NCI-H187 treated with DMSO at 0.1 percent for 48 hours (cell line): ENCODE measurements at places on chromosomes 6 and 20.

DNA sequence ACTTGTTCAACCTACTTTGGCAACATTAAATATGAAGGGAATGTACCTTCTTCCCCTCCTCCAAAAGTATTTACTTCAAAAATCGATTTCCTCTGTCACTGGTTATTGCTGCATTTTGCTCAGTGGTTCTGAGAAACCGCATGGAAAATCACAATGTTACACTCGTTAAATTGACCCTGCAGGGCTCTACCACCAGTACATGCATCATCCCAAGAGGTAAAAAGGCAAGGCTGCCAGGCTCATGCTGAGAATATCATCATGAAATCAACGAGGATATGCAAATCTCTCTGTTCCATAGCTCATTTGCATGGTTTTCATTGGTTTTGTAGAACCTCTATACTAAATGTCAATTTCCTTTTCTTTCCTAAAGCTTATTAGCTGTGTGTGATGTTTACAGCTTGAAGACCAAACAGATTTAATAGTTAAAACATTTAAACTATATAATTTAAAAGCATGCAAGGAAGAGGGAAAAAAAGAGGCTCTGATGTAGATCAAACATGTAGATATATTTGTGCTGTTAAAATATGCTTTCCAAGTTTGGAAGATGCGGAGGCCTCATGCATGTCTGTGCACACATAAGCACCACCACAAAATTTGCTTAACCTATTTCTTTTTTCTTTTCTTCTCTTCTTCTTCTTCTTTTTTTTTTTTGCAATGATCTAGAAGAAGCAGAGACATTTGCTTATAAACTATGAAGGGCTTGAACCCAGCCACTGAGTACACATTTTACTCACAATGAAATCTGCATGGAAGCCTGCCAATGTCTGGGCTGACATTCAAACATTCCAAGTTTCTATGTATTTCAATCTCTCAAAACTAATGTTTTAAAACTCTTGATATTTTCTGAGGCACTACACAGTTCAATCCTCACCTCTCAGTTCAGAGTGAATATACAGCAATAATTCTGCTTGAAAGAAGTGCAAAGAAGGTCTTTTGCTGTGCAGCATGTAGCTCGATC lies 194.0 kb downstream of the GMPR start:
- no peak for DNase-seq

DNA sequence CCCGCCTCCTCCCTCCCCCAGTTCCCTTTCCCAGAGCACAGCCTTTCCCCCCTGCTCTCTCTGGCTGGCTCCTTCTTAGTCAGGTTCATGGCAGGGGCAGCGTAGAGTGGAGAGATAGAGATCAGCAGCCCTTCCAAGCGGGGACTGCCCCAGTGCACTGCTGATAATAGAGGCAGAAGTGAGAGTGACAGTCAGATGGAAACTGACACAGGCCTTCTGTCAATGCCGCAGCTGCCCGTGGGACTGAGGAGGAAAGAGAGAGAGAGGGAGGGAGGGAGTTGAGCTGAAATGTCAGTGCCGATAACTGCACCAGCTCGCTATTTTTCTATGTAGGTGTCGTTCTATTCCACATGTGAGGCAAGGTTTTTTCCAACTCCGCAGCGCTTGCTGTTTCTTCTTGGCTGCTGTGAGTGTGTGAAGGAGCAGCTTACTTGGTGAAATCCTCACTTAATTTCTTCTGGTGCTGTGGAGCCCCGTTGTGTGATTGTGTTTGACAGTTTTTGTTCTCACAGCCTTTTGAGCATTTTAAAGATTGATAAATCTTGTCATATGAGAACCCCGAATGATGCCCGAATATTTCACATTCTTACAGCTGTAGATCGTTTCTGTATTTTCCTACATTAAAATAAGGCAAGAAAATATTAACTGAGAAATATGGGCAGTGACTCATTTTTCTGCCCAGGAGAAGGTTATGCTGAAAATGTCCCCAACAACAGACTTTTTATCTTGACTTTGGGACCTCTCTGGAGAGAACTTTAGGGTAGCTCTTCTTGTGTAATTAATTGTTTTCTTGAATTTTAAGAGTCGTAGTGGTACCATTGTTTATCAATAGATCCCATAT lies 386.4 kb upstream of the MMS22L start:
- no peak for DNase-seq

DNA sequence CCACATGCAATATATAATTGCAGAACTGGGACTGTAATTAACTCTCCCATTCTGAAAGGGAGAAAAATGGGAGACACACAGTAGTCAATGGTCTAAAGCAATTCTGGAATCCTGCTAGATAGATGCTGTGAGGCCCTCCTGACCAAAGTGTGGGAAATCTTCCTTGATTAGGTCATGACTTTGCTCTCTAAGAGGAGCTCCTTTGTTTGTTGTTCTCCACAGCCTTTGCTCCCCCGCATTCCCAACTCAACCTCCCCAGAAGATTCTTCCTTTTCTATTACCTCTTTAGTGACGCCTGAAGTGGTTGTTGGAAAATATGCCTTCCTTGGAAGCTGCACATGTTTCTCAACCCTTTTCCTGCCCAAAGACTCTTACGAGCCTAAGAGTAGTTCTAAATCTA lies 28.8 kb upstream of the LIN28B start:
- DNase-seq, result no peak

DNA sequence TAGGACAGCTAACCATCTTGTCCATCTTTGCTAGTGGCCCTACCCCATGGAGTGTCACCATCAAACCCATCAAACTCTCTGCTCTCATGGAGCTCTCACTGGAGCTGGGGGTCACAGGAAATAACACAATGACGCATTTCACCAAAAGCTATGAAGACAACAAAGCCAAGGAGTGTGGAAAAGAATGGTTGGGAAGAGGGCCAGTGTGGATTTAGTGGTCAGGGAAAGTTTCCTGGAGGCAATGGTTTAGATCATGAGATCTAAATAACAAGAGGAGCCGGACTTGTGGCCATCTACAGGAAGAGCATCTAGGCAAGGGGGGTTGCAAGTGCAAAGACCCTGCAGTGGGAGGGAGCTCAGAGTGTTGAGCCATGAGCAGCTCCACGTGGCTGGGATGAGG lies 189.5 kb downstream of the BMP7 start:
- no peak for DNase-seq

DNA sequence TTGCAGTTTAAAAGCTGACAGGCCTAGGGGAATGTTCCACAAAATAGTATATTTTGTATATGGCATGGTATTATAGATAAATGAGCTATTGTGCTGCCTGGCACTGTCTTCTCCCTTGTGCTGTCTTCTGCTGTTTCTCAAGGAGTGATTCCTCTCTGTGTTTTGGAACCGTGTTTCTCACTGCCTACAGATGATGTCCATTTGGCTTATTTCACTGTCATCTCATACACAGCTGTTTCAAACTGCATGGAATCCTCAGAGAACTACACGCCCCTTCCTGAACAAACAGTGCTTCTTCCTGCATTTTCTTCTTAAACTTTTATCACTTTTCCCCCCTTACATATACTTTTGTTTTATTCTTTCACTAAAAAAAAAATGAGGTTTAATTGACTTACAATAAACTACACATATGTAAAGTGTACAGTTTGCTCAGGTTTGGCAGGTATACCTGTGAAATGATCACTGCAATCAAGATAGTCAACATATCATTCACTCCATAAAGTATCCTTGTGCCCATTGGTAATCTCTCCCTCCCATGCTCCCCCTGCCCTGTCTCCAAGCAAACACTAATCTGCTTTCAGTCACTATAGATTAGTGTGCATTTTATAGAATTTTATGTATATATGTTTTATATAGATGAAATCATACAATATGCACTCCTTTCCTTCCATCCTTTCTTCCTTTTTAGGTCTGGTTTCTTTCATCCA lies 43.0 kb downstream of the CBFA2T2 start:
- DNase-seq, result no peak

DNA sequence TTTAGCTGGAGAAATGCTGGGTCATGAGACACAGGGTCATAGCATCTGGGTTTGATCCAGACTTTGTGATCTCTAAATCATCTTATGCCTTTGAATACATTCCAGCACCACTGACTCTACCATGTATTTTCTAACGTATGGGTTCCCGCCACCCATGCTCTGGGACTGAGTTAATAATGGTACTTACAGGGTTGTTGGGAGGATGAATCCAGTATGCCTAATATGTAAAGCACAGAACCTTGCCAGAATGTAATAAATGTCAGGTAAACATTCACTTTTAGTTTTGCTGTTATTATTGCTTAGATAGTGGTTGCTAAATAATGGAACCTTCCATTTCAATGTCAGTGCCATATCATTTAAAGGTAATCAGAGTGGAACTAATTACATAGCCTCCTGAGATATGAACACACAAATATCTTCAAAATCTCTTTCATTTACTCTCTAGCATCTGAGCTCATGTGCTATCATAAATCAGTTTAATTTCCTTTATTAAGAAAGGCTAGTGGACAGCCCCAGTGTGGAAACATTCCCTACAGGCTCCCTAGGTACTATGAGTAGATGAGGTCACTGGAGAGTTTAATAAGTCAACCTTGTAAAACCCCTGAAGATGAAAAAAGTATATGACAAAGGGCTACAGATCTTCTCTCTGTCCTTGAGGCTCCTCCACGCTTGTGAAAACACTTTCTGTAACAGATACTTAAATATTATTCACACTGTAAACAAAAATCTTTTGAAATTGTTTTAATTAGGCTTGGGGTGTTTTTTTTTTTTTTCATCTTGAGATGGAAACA lies 226.6 kb downstream of the ALDH8A1 start:
- DNase-seq, result no peak

- no peak for DNase-seq
These were observed 14.4 kb upstream of the GSTA4 start for GRCh38 chr6:53009511-53009910.

DNA sequence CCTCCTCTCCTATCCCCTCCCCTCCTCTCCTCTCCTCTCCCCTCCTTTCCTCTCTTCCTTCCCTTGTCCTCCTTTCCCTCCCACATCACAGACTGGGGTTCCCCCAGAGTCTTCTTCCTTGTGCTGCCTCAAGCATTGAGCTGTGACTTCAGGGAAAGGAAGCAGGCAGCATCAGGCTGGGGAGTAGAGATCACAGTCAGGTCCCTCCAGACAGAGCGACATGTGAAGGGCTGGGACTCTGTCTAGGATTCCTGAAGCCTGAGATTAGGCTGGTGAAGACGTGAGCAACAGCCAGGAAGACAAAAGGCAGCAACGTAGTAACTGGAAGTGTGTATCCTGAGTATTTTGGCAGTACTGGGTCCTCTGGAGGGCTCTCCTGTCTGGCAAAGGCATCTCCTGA lies 265.4 kb upstream of the SUPT3H start:
- DNase-seq, result no peak

DNA sequence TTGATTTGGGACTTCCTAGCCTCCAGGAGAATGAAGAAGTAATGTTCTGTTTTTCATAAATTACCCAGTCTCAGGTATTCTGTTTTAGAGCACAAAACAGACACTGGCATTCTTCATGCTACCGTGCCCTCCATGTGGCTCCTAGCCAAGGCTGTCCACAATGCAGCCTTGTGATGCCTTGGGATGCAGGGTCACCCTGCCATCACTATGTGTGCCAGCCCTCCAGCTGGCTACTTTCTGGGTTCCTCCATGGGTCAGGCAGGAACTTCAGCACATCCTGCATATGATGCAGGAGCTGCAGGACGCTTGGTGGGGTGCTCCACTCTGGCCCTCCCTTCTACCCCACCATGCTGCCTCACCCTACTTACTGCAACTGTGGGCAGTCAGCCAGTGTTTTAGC lies 38.0 kb upstream of the FAM50B start:
- no peak for DNase-seq

GRCh38 chr20:55641497-55641896 lies 363.8 kb downstream of the CBLN4 start:
- DNase-seq, result no peak

- no peak for DNase-seq
These were observed 1341.0 kb upstream of the EYS start for GRCh38 chr6:67047996-67048395.

- DNase-seq, result no peak
These were observed 502.1 kb upstream of the MAP3K7 start for GRCh38 chr6:91088976-91089375.

DNA sequence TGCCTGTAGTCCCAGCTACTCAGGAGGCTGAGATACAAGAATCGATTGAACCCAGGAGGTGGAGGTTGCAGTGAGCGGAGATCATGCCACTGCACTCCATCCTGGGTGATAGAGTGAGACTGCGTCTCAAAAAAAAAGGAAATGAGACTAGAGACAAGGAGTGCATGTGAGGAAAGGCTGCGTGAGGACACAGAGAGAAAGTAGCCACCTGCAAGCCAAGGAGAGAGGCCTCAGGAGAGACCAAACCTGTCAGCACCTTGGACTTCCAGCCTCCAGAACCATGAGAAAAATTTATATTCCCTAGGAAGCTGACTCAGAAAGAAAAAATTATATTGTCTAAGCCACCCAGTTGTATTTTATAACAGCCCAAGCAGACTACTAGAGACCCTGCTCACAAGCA lies 7.4 kb upstream of the BEND3 start:
- DNase-seq, result no peak

DNA sequence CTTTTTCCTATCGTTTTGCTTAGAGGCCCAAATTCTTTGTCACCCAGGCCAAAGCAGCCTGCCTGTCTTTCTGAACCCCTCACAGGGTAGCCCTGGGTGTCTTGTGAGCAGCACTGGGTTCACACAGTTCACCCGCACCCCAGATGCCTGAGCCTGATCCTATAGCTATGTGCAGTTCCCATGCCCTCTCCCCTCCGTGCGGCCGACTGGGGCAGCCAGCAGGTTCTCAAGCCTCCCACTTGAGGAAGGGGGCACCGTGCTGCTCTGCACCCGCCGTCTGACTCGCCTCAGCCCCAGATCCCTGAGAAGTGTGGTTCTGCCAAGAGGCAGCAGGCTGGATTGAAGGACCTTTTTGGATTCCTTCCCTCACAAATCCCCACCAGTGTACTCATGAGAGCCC lies 89.0 kb downstream of the PSMB1 start:
- DNase-seq, result no peak

DNA sequence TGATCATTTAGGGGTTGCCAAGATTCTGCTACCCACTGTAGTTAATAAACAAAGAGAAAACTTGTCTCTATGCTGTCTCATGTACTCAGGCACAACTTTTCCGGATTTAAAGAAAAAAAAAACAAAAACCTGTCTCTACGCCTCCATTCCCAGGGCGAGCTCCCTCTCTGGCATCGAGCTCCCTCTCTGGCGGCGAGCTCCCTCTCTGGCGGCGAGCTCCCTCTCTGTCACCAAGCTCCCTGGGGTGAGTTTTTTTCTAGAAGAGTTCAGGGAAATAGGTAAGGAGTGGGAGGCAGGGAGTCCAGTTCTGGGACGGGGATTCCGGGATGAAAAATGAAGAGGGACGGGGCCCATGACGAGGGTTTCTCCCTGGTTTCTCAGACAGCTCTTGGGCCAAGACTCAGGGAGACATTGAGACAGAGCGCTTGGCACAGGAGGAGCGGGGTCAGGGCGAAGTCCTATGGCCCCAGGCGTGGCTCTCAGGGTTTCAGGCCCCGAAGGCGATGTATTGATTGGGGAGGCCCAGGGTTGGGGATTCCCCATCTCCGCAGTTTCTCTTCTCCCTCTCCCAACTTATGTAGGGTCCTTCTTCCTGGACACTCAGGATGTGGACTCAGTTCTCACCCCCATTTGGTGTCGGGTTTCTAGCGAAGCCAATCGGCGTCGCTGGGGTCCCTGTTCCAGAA lies 16.5 kb upstream of the HLA-A start:
- no peak for DNase-seq

GRCh38 chr6:161458201-161458951 lies 184.5 kb upstream of the AGPAT4 start:
- no peak for DNase-seq

- no peak for DNase-seq
These were observed 171.8 kb downstream of the TTLL2 start for GRCh38 chr6:167496707-167497106.

- DNase-seq, result no peak
These were observed 71.6 kb upstream of the PRND start for GRCh38 chr20:4649941-4650681.
